ENCODE measurements at places on chromosomes 7 and 10.
A peak's percentile ranks its signal among the peaks of the same experiment; 100 is the strongest.

GRCh38 chr10:126570621-126571602, 99.6 kb downstream of the C10orf90 start:
- no peak for DNase-seq

GRCh38 chr10:132110111-132110521, 44.4 kb downstream of the JAKMIP3 start:
- no peak for DNase-seq

DNA sequence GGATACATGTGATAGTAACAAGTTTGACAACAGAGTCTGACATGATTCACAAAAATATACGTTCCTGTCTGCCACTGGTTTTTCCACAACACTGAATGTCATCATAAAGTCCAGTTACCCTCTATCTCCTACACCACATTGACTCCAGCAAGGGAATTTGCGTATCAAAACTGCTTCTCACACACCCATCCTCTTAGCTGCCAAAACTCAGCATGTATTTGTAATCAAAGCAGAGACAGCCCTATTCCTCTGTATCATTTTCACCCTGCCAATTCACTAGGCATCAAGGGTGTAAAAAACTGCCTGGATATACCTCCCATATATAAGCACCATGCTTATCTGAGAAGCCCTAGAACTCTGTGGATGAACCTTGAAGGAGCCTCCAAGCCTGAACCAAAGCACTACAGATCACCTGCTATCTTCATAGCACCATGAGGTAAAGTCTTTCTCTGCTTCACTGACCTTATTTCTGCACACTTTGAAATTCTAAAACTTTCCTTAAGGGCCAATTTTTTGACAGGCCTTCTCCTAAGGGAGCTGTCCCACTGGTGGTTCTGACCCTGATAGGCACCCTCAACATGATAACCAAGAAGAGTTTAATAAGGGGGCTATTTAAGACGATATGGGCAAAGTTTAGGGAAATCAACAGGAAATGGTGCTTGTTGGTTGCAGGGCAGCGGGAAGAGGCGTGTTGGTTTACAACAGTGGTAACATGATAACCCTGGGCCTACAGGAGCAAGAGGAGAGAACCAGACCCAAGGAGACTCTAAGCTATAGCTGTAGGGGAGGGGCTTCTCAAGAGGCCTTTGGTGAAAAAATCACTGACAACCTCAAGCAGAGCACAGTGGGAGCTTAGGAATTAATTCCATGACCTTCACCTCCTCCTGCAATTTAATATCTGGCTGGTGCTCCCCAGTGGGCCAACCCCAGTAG, at the start of gene IFIT1B:
Gene IFIT1B (plus strand): TSS at position 352 of the 933 bp plus-strand sequence. CDS start 80 bp downstream, at position 432.
- DNase-seq, result no peak

DNA sequence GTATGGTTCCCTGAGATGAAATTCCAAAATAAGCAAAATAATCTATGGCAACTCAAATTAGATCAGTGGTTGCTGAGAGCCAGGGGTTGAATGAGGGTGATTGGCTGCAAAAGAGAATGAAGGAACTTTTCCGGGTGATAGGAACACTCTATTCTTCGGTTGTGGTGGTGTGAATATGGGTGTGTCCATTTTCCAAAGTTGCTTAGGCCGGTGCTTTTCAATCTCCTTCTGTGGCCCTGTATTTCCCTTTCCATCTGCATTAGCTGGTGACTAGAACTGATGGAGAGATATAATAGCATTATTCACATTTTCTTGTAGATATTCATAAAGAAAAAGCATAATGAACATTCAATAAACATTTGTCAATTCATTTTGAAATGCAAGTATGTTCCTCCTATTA, 382.9 kb downstream of the TFEC start:
- DNase-seq, result no peak

- no peak for DNase-seq
These were observed 3.7 kb downstream of the SND1 start for GRCh38 chr7:127655720-127656119.

DNA sequence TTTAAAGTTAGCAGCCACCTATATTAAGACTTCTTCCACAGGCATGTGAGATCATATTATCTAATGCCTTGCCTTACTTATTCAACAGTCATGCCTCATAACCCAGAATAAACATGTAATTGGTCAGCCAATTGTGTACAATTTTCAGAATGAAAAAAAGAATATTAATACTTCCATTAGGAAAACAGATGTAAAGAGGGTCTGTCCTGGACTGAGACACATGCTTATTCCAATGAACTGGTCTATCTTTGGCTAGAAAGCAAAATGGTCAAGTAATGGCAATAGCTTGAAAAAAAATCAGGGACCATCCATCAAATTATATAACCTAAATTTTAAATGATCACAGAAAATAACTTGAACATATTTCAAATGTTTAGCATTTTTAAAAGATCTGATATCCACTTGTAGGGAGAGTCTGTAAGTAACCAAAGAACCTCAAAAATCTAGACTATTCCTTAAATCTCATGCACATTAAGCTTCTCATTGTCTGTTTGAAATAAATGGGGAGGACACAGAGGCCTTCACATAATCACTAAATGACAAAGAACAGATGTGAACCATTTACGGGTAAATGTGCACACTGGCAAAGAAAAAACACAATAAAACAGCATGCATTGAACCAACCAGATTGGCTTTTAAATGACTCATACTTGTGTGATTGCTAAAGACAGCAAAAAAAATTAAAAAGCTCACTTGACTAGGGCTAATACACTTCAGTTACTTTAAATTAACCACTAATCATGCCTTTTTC, 568.8 kb upstream of the PCDH15 start:
- DNase-seq, result no peak

GRCh38 chr7:19705663-19706062, 3.2 kb downstream of the POLR1F start:
- no peak for DNase-seq

GRCh38 chr7:28584235-28584634, 171.9 kb downstream of the CREB5 start:
- no peak for DNase-seq

- DNase-seq, result no peak
These were observed 139.2 kb downstream of the FAM53B start for GRCh38 chr10:124605001-124605370.

DNA sequence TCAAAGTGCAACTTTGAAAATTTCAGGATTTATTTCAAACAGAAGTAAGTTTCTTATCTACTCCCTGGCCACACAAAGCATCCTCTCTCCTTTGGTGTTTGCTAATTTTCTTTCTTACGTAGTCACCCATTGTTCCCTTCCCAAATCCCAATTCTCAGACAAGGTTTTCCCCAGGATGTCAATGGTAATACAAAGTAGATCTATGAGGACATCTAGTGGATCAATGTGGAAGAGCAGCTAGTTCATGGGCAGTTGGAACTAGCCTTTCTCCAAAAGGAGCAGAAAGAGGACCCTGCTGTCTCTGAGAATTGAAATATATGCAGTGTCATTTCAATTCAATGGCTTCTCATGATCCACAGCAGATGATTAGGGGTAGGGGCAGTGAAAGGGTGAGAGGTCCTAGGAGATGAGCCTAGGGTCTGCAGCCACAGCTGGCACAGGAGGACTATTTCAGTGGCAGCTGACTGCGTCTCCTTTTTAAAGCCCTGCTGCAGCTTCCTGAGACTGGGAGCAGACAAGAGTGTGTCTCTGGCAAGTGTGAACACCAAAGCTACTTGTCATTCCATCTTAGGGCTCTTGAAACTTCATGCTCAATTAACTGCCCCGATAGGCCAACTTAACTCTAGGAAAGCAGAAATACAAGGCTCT, 632.6 kb downstream of the KCNMA1 start:
- DNase-seq, result no peak

GRCh38 chr10:74439213-74439612, 288.2 kb downstream of the ADK start:
- no peak for DNase-seq

- DNase-seq, result no peak
These were observed 1166.7 kb upstream of the C7orf33 start for GRCh38 chr7:147423875-147424274.

GRCh38 chr7:43766564-43766963, 8.1 kb downstream of the BLVRA start:
- no peak for DNase-seq

DNA sequence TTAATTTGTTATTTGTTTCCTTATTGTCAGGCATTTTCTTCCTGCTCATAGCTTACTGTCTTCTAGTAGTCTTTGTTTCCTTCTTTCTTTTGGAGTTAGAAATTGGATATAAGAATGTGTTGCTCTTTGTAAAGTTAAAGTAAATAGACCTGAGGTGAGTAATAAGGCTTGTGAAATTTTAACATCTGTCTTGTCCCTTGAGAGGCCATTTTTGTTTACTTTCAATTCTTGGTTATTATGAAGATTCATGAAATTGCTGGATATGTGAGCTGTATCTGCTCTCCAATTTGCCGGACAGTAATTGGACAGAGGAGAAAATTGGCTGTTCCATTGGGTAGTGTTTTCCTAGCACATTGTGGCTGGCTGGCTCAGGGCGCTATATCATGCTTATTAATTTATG, 260.7 kb downstream of the EXOC4 start:
- DNase-seq, result no peak

GRCh38 chr7:127820732-127821085, 168.7 kb downstream of the SND1 start:
- DNase-seq, result no peak

DNA sequence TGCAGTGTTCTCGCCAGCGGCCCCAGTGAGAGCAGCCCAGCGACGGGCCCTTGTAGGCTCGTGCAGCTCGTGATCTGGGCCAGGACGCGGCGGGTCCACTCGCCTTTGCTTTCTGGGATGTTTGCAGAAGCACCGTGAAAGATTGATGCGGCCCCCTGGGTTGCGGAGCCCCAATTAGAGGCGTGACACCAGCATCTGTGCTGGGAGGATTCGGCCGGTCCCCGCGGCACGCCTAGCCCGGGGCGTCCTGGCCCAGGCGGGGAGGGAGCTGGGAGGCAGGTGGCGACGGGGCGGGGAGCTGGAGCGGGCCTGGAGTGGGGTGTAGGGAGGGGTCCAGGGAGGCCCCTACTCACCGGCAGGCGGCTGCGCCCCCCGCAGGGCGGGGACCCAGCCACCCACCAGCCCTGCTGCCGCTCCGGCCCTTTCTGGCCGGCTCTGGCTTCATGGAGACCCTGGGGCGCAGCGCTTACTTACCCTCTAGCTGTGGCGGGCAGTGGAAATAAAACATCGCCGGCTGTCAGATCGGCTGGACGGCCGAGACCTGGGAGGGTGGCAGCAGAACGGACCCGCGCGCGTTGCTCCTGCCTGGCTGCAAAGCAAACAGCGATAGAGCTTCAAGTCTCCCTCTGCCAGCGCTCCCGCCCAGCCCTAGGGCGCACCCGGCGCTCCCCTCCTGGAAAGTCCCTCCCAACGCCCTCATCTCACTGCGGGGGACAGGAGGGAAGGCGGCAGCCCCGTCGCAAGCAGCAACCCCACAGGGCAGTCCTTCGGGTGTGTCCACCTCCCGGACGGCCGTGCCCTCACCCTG, 752 bp downstream of the DRGX start:
- DNase-seq, result no peak

- no peak for DNase-seq
These were observed 139.7 kb upstream of the PCBD1 start for GRCh38 chr10:71028066-71028465.

- DNase-seq, result no peak
These were observed 119.3 kb downstream of the NRP1 start for GRCh38 chr10:33215154-33215553.

DNA sequence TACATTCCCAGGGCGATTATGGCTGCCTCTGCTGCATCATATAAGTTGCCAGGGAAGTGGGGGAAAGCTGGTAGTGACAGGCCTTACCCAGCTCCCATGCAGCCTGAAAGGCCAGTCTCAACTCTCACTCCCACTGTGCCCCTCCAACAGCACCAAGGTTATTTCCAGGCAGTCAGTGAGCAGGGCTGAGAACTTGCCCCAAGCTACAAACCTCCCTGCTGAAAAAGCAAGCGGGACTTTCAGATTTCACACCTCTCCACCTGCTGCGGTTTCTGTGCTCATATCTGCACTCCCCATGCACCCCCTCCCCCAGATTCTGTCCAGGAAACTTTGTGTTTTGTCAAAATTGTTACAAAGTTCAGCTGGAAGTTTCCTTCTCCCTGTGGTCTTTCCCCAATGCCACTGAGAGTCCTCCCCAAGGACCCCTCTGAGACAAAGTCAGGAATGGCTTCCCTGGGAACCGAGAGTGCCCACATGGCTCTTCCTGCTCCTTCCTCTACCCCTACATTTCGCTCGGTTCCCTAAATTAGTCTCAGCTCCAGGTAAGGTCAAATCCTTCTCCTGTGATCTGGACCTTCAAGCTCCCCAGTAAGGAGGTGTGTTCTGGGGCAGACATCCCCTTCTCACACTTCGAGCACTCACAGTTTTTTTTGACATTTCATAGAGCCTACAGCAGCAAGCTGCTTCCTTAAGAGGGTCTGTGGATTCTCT, 25.3 kb upstream of the WNT2 start:
- no peak for DNase-seq

DNA sequence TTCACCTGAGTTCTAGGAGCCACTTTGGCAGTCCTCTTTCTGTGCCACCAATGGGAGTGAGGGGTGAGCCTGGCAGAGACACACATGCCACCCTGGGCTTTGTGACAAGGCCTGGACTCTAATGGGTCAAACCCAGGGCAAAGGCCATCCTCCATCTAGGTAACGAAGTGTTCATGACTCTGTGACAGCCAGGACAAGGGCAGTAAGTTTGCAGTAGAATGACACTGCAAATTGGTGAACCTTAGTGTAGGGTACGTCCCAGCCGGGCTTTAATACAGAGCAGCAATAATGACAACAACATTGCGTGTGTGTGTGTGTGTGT, 43.3 kb downstream of the PAPSS2 start:
- DNase-seq, result no peak

DNA sequence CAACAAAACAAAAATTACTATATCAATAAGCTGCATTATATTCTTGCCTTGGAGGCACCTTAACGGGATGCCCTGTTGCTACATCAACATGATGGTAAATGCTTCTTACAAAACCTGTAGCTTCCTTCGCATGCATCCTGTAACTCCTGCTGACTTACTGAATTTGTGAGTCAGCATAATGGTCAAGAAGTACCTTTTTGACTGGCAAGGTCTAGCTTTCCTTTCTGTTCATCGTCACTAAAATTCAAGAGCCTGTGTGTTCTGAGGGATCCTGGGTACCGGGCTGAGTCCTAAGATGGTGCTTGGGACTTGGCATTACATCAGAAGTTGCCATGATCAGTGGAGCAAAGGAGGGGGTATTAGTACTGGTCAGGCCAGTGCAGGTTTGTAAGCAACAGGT, 4.9 kb downstream of the PFKFB3 start:
- no peak for DNase-seq

GRCh38 chr7:112669306-112669705, 120.9 kb downstream of the TMEM168 start:
- DNase-seq, result no peak

GRCh38 chr7:117862378-117862777, 10.9 kb downstream of the CTTNBP2 start:
- no peak for DNase-seq

- no peak for DNase-seq
These were observed 26.3 kb downstream of the SAMD8 start for GRCh38 chr10:75137533-75138438.

- no peak for DNase-seq
These were observed 13.2 kb downstream of the HDAC9 start for GRCh38 chr7:18508443-18509427.

- peak; percentile 64 for DNase-seq
These were observed 5.9 kb upstream of the LGI1 start for GRCh38 chr10:93751832-93752231.
